ENCODE measurements at places on chromosomes 7 and 10.

DNA sequence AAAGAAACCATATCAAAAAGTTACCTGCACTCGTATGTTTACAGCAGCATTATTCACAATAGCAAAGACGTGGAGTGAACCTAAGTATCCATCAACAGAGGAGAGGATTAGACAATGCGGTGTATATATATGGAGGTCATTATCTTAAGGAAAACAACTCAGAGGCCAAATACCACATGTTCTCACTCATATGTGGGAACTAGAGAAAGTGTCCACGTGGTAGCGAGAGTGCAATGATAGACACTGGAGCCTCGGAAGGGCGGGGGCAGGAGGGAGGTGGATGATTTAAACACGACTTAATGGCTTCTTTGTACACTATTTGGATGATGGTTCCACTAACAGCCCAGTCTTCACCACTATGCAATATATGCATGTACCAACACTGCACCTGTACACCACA, 40.1 kb upstream of the RNF32 start:
- DNase-seq: no peak

DNA sequence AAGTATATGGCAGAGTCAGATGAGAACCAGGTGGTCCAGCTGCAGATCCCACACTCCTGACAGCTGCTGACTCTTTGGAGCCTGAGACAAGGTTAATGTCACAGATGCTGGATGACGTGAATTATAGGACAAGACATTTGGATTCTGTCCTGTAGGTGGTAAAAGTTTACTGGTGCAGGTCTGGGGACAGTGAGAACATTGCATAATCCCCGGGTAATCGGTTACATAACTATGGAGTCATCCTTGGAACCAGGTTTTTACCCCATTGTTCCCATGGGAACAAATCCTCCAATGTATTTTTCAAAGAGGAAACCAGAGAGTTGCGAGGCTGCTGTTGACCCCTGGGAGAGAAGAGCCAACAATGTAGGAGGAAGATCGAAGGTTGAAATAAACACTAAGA, 27.5 kb upstream of the ZCCHC24 start:
- DNase-seq: no peak

DNA sequence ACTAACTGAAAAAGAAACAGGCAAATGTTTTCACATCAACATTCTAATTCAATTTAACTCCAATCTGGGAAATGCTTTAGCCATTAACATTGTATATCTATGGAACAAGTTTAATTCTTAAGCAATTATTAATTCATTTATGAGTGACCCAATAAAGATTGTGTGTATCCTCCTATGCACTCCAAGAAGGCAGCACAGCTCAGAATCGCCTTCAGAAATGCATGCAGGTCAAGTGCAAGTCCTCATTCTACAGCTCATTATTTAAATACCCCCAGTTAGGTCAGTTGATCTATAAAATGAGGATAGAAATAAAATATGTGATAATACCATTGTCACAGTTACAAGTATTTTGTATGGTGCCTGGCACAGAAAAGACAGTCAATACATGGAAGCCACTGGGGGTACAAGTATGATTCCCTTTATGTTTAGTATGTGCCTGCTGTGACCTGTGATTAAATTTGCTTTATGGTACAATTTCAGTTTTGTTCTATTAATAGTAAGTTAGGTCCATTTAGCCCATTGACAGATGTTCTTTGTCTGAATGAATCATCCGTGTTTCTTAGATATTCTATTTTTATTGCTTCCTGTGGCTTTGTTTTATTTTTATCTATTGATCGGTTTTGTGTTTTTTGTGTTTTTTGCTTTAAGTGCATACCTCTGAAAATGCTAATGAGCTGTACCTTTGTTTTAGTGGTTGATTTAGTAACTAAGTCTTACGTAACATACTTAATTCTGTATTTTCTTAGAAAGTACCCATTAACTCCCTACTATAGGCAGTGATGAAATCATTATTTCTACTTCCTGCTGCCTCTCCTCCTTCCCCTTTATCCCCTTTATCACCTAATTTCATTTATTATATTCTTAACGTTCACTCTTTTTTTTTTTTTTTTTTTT, 42.8 kb downstream of the CPXM2 start:
- no peak for DNase-seq

DNA sequence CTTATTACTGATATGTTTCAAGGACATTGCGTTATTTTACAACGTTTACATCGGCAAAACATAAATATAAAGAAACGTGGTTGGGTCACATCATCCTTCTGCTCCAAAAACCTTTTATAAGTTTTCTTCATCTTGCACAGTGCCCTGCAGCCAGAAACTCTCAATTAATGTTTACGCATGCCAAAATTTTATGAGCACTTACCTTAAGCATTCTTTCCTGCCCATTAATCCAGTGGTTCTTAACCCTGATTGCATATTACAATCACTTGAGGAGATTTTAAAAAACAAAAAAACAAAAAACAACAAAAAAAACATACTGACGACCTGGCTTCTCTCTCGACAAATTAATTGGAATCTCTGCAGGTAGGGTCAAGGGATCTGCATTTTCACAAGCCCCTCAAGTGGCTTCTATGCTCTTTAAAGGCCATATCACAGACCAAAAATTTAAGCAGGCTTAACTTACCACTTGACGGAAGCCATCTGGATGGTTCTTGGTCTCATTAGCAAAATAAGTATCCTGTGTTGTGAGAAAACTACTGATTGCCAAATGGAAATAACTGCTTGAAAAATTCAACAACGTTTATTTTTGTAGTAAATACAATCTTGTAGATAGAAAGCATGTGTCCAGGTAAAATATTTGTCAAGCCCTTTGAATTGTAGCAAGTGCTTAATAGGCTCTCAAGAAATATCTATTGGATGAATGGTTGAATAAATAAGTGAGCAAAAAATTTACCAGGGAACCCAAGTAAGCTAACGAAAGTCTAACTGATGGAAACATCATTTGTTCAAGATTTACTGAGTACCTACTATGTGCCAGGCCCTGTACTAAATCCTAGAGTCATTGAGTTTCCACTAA, 30.9 kb upstream of the SLC16A12 start:
- DNase-seq: no peak

- no peak for DNase-seq
Observed at GRCh38 chr10:48804740-48805182, 120.1 kb downstream of the WDFY4 start.

DNA sequence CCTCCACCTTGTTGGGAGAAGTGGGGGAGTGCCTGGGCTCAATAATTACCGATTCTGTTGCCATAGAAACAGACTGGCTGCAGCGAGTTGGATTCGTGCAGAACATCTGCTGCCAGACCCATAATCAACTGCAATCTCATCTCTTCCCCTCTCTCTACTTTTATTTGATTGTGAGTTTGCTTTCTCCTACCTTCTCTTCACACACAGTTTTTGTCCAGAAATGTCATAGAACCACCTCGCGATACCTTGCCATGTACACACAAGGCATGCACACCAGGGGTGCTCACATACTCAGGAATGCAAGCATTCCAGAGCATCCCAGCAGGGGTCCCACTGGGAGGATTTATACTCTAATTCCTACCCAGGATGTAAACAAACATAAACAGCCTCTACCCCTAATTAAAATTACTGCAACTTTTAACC, 262.2 kb upstream of the AOAH start:
- no peak for DNase-seq

GRCh38 chr10:15211464-15211979, 43.0 kb upstream of the NMT2 start:
- DNase-seq: no peak

- peak; percentile 72 for DNase-seq
Observed at GRCh38 chr10:84156768-84157167, 16.8 kb upstream of the GPR15LG start.

DNA sequence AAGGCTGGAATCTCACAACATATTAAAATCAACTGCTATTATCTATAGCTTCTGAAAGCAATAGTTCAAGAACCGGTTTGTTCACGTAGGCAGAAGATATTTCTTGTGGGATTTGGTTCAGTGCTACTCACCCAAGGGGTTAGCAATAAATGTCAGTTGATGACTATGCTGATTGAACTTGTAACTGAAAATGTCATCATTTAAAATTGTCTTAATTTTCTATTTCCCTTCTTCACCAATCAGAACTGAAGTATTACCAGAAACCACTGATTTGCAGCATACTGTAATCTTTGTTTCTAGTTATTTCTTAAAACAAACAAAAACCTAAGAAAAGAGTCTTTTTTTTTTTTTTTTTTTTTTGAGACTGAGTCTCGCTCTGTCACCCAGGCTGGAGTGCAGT, 46.1 kb downstream of the CPEB3 start:
- no peak for DNase-seq

DNA sequence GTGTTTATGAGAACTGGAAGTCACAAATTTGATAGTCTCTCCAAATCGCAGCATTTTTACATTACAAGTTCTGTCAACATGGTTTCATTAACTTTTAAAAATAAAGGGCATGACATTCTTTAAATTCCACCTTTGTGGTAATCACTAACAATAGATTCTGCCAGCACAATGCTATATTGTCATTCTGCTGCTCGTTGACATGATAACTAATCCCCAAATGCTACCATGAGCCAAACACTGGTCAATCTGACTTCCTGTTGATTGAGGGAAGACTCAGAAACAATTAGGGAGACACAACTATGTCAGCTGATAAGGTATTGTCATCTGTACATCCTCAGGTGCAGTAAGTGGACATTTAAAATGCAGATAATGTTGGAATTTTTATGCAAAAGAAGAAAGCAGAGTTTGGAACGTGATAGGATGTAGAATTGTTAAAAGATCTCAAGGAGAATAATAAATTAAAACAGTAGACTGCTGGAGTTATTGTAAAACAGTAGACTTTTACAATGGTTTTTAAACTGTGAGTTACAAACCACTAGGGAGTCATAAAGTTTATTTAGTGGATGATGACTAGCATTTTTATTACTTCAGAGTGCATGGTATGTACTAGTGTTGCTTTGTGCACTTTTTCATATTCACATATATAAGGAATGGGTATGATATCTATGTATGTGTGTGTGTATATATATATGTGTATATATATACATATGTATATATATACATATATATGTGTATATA, 126.4 kb upstream of the DKK1 start:
- DNase-seq: no peak

DNA sequence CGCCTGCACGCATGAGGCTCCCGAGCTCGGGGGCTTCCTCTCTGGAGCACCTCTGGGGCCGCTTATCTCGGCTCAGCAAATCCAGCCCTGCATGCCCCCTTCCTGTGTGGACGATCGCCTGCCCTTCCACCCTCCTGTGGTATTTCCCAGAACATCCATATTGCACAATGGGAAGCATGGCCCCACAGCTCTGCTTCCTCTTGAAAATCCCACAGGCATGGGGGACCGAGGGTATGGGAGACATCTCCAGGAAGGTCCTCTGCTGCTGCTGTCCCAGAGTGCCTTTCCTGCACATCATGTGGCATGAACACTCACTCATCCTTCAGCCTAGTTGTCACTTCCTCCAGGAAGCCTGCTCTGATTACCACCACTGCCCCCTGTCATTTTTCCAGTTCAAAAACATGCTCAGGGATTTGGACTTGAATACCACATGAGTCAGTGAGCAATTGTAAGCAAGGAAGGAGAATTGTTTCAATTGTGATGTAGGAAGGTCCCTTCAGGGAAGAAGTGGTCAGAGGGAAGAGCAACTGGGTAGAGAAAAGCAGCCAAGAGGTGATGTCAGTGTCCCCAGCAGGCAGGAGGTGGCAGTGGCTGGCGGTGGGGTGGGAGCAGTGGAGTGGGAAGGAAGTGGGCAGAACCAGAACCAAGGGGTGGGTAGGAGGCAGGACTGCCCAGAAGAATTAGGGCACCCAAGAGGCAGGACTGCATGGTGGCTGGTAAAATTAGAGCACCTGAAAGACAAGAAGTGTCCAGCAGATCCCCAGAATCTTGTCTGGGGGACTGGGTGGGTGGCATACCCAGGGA, 67.5 kb upstream of the ZMIZ1 start:
- DNase-seq: no peak

- DNase-seq: no peak
Observed at GRCh38 chr7:93364806-93365205, 132.6 kb downstream of the VPS50 start.

- no peak for DNase-seq
Observed at GRCh38 chr7:117769085-117769484, 104.2 kb downstream of the CTTNBP2 start.

GRCh38 chr10:51789118-51789517, 89.7 kb upstream of the CSTF2T start:
- DNase-seq: no peak

GRCh38 chr10:50360077-50360850, 108.9 kb upstream of the ASAH2 start:
- no peak for DNase-seq

GRCh38 chr10:130905386-130905785, 406.1 kb downstream of the TCERG1L start:
- no peak for DNase-seq

DNA sequence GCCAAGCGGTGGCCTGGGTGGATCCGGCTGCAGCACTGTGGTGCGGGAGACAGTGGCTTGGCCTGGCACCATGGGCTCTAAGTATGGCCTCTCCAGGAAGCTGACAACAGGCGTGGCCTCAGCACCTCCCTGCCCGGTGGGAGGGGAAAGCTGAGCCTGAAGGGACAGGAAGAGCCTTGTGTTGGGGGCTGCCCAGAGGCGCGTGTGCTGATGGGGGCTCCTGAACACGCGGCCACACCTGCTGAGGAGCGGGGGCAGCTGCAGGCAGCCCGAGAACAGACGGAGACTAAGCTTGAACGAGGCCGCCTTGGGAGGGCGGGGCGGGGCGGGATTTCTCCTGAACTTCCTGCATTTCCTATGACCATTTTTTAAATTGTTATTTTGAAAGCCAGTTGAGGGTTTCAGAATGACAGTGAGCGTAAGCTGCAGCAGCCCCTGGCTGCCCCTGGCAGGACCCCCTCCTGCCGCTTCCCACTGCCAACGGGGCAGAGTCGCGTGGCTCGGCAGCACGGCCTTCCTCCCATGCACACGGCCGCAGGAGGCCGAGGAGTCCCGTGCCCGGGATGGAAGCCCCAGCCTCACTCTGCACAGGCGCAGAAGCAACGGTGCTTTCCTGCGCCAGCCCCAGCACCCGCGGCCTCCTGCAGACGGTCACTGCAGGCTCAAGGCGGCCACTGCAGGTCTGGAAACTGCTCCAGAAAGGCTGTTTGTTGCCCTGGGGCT, 43.2 kb downstream of the DPYSL4 start:
- peak; percentile 20 for DNase-seq

DNA sequence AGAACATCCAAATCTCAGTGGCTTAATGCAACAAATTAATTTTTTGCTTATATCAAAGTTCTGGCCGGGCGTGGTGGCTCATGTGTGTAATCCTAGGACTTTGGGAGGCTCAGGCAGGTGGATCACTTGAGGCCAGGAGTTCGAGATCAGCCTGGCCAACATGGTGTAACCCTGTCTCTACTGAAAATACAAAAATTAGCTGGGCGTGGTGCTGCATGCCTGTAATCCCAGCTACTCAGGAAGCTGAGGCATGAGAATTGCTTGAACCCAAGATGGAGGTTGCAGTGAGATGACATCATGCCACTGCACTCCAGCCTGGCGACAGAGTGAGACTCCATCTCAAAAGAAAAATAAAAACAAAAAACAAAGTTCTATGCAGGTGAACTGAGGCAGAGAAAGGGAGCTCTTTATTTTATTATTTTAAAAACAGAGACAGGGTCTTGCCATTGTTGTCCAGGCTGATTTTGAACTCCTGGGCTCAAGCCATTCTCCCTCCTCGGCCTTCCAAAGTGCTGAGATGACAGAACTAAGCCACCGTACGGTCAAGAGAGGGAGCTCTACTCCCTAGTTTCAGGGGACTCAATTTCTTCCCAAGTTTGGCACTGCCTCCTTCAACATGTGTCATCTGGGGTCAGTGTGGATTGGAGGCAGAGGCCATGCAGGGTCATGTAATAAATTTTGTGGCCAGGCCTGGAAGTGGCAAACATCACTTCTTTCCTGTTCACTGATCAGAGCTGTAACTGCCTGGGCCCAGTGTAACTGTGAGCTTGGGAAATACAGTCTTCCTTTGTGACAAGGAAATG, 2.4 kb downstream of the ADCK2 start:
- peak; percentile 7 for DNase-seq

- DNase-seq: no peak
Observed at GRCh38 chr10:119100434-119101238, 3.3 kb upstream of the DENND10 start.

Measured in CD4-positive, alpha-beta T cell treated with Interferon gamma for 1 hour (primary cell).